ENCODE measurements at places on chromosomes 12 and 14.

GRCh38 chr12:132537049-132537448 is 47.1 kb downstream of the FBRSL1 start:
- DNase-seq, result no peak

DNA sequence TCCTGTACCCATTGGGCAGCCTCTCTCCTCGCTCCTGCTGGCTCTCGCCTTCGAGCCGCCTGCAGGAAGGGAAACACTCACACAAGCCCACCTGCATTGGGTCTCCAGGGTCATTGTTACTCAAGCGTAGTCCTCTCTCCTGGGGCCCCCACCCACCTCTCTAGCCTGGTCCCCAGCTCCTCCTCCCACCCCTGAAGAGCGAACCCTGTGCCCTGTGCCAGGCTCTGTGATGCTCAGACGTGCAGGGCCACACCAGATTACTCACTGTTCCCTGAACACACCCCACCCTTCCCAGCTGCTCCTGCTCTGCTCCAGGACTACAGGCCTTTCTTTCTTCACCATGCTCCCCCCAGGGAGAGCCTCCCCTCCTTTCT is 88.1 kb downstream of the NINJ2 start:
- peak; percentile 15 for DNase-seq

DNA sequence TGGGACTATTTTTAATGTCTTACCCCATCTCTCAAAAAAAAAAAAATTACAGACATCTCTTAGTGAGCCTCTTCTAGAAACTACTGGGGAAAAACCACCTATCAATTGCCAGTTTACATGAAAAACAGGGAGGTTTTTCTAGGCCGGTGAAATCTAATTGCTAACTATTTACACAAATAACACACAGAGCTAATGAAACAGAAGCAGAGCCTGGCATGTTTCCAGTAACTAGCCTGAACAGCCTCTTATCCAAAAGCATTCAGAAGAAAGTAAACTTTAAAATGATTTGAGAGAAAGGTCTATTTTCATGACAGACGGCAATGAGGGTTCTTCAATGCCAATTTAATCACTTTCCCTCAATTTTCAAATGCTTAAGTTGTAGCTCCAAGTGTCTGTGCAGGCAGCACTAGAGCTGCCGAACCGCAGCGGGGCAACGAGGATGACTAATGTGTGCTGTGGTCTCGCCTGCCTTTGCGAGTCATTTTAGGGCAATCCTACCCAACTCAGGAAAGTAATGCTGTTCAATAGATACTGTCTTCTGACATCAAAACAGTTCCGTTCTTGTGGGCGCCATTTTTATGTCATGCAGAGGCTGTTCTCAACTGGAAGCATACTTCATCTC is 84.6 kb downstream of the SETD3 start:
- DNase-seq, result no peak

GRCh38 chr12:103865151-103865730 is 24.2 kb upstream of the NT5DC3 start:
- DNase-seq, result no peak

GRCh38 chr12:4850857-4851380 is 58.8 kb upstream of the KCNA1 start:
- no peak for DNase-seq

- no peak for DNase-seq
These were observed 2.1 kb downstream of the UNG start for GRCh38 chr12:109099431-109100020.

GRCh38 chr12:62776575-62776974 is 158.4 kb downstream of the PPM1H start:
- DNase-seq, result no peak

GRCh38 chr12:93591137-93591868 is 18.8 kb downstream of the SOCS2 start:
- peak; percentile 74 for DNase-seq

GRCh38 chr14:100698666-100699448 is 27.8 kb upstream of the DLK1 start:
- no peak for DNase-seq

DNA sequence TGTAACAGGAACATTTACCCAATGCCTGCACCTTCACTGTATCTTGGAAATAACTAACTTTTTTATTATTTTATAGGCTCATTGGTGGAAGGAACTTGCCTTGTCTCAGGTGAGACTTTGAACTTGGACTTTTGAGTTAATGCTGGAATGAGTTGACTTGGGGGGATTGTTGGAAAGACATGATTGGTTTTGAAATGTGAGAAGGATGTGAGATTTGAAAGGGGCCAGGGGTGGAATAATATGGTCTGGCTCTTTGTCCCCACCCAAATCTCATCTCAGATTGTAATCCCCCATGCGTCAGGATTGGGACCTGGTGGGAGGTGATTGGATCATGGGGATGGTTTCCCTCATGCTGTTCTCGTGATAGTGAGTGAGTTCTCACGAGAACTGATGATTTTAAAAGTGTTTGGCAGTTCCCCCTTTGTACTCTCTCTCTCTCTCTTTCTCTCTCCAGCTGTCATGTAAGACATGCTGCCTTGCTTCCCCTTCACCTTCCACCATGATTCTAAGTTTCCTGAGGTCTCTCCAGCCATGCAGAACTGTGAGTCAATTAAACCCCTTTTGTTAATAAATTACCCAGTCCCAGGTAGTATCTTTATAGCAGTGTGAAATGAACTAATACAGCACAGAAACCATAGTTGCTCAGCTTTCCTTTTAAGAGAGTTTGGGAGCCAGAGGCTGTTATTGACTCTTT is 244.1 kb downstream of the BTG1 start:
- no peak for DNase-seq

DNA sequence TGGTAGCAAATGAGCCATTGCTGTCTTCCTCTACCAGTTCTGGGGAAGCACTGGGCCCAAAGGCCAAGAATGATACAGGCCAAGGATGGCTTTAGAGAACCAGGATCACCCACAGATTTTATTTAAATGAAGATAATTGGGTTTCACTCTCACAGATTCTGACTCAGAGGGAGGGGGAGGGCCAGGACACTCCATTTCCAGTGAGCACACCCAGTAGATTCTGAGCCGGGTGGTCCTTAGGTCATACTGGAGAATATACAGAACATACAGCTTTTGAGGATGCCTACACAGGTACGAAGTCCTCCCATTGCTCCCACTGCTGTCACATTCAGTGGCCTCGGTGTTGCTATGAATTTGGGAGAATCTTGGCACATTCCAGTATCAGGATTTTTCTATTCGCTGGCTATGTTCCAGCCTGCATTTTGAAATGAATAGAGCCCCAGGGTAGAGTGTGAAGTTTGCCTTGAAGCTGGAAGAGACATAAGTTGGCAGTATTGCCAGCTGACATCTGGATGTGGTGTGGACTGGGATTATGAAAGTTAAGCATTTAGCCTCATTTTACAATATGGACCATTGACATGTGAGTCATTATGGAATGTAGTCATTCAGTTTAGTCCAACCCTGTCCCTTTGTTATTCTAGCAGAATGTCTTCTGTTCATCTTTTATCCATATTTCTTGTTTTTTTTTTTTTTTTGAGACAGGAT is 45.8 kb upstream of the POC1B start:
- no peak for DNase-seq

DNA sequence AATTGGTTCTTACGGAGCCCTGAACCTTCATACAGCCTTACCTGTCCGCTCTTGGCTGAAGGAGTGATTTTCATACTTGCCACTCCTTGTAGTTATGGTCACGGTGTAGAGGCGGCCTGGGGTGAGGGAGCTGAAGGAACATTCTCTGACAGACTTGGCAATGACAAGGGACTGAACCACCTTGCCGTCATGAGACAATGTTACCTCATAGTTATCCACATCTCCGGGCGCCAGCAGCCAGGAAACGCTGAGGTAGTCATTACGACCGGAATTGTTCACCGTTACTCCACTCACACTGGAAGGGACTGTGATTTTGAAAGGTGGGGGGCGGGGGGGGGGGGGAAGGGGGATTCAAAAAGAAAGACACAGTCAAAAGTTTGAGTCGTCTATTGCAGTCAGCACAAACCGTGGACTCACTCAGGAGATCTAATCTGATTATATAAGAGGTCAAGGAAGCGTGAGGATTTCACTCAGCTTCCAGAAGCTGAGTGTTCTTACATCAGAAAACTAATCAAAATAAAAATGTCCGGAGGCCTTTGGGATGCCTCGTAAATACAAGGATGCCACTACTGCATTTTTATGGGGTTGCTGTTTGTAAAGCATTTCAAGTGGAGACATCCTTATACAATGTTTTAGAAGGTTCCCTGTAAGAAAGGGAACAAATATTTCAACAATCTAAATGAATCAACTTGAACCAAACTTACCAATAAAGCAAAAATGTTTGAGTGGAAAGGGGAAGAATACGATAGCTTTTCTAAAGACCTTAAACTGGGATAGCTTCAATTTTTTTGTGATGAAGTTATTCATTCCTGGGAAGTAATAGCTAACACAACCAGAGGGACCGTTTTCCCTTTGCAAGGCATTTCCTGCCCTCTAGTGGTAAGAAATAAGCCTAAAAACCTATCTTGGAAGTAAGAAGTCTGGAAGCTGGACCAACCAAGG is 60.6 kb downstream of the PTPRB start:
- no peak for DNase-seq

DNA sequence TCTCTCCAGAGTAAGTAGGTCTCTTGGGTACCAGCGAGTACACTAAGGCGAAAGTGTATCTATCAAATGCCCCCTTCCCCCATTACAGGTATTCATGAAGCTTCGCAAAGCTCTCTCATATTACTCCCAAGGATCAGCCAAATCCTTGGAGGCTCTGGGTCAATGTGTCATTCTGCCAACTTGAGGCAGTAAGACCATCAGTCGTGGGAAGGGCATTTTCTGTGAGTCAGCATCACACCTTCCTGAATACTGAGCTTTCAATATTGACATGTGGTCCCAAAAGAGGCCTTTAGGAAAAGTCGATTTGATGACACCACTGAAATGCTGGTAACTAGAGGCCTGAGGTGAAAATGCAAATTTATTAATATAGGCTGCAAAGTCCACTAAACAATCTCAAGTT is 323.9 kb downstream of the LRIG3 start:
- DNase-seq, result no peak

- no peak for DNase-seq
These were observed 55.6 kb downstream of the RASSF8 start for GRCh38 chr12:26014085-26014484.

- no peak for DNase-seq
These were observed 2.0 kb downstream of the SYNE3 start for GRCh38 chr14:95514131-95515079.

DNA sequence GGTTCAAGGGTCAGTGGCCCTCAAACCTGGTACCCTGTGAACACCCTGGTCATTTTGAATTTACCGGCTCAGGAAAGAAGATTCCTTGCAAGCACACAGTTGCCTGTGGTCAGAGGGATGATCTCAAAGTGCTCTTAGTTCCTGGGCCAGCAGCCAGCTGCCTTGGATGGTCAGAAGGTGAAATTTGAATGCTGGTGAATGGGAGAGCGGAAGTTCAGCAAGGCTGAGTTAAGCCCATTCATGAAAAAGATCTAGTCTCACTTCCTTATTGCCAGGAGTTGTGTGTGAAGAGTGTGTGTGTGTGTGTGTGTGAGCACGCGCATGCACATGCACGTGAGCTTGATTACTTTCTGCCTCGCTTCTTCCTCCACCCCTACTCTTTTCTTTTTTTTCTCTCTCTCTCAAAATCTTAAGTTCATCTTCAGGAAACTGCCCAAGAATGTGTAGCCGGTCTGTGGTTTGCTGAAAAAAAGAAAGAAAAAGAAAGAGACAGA is 155.5 kb upstream of the CCND2 start:
- no peak for DNase-seq

DNA sequence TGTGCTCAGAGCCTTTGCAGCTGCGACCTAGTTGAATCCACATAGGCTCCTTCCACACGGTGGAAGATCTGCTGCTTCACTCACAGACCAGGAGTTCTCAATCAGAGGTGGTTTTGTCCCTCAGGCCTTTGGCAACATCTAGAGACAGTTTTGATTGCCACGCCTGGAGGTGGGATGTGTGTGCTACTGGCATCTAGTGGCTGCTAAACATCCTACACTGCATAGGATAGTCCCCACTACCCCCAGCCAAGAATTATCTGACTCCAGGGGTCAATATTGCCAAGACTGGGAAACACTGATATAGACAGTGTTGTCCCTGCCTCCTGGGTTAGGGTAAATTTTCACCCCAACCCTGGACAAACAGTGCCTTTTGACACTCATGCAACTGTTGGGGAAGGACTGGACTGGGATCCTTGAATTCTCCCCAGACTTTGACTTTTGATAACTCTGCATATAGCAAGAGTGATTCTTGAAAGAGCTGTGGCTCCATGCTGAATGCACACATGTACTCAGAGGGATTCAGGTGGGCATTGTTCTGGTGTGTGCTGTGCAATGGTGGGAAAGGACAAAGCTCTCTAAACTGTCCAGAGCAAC is 39.8 kb downstream of the BAZ2A start:
- DNase-seq, result no peak

DNA sequence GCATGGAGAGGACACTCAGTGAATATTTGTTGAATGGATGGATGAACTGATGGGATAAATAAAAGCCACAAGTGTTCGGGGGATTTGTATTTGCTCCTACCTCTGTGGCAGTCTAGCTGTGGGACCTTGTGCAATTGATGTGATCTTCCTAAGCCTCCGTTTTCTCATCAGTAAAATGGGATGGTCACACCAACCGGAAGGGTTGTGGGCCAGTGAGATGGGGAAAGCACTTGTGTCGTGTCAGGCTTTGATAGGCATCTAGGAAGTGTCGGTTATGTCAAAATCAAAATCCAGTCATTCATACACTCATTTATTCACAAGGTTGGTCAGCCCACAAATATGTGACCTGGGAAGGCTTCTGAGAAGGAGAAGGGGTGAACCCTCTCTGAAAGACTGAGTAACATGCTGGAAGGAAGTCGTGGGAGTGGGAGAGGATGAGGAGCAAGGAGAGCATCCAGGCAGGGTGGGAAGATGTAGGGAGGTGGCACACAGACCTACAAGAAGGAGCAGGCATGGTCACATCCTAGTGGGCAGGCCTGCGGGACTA is 7.8 kb upstream of the SERPINA9 start:
- DNase-seq, result no peak

GRCh38 chr12:67202011-67202677 is 67.0 kb upstream of the CAND1 start:
- no peak for DNase-seq

GRCh38 chr14:75865531-75865930 is 116.3 kb downstream of the TGFB3 start:
- DNase-seq, result no peak

GRCh38 chr14:72849222-72849621 is 44.7 kb downstream of the DPF3 start:
- no peak for DNase-seq

DNA sequence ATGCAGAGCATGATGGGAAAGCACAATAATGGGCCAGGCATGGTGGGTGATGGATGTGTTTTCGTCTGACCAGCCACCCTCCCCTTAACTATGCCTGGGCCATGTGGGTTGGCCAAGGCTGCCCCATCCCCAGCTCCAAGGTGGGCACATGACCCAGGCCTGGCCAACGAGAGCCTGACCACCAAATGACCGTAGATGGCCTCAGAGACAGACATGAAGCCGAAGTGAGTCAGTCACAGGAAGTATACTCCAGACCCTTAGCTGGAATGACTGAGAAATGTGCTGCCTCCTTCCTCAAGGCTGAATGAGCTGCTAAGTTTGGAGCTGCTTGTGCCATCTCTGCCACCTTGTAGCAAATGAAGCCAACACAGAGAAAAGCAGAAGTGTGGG is 233.6 kb downstream of the BCL11B start:
- peak; percentile 47 for DNase-seq

- no peak for DNase-seq
These were observed 700 bp downstream of the PRKAG1 start for GRCh38 chr12:49017891-49018260.
